Peyer's patch (tissue), 4 donors: ENCODE measurements at places on chromosomes 3 and 15. TPM values are rescaled to one million over a fixed set of nuclear protein-coding genes. Genes with fewer than 3 reads are reported as not detected.

Gene PLSCR5
- not detected for total RNA-seq

Gene TMC3
- total RNA-seq = not detected

Gene KCNAB1
- 1.7 TPM for total RNA-seq

Gene RCCD1
- total RNA-seq = 17.6 TPM

Gene COL8A1
- total RNA-seq = 2.3 TPM

Gene UNC45A
- 57.6 TPM for total RNA-seq

Gene PLXND1
- 40.5 TPM for total RNA-seq
